Nephron progenitor cell (in vitro differentiated cells): ENCODE measurements at places on chromosomes 5 and 9.

- DNase-seq: no peak
Measured at GRCh38 chr5:164742025-164742424, 1236.6 kb downstream of the MAT2B start.

DNA sequence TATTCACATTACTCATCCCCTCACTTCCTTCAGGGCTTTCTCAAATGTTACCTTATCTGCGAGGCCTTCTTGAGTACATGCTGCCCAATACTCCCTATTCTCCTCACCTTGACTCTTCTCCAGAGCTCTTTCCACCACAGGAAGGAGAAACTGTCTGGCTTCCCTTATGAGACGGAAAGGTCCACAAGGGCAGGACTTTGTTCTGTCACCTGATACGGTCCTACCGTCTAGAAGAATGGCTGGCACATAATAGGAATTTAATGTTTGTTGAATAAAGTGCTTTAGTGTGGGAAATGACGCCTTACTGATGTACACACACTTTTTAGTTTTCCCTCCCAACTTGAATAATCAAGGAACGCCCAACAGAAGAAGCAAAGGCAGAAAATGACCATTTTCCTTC is 52.5 kb downstream of the PFDN1 start:
- DNase-seq: no peak

DNA sequence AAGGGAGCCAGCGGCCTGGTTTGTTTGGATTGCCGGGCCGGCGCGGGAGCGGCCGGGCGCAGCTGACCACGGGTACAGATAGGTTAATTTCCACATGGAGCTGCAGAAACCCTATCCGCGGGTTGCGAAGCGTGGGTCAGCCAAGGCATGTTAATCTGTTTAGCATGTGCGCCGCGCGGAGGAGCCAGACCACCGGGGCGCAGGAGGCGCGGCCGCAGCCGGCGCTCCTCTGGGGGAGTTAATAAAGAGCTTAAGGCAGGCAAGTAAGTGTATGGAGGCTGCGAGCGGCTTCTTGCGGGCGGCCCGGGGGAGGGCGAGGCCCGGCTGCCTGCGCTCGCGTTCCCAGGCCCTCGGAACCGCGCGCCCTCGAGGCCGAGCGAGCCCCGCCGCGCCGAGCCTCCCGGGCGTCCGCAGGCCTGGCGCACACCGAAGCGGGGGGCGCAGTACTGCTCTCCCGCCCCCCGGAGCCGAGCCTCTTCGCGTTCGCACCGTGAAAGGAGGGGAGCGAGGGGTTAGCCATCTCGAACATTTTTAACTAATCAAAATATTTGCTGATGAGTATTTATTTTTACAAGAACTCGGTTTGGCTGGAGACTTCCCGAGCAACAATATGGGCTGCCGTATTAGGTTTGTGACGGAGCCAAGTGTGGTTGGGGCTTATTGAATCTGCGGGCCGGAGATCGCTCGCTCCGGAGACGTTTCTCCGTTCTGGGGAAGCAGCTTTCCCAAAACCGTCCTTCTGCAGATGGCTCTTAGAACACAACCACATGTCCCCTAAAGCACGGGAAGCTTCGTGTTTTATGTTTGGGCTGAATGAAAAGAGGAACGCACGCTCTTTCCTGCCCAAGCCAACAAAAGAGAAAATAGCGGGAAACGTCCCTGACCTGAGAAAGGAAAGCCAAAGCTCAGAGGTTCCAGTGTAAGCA is 28.8 kb downstream of the FOXD1 start:
- peak; percentile 82 for DNase-seq

DNA sequence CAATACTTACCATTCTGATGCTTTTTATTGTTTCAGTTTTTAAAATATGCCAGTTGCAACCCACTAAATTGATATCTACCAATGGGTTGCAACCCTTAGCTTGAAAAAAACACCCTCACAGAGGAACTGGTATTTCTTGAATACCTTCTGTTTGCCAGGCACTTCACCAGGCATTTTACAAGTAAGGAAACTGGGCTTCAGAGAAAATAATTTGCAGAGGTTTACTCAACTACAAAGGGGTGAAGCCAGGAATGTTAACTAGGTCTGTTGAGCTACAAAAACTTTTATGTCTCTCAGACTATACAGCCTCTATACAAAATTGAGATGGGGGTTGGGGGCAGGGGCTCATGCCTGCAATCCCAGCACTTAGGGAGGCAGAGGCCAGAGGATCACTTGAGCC is 65.0 kb downstream of the STX17 start:
- DNase-seq: no peak

- no peak for DNase-seq
Measured at GRCh38 chr9:116094846-116095245, 58.7 kb upstream of the PAPPA start.

GRCh38 chr9:78874061-78874460 is 577.1 kb downstream of the PSAT1 start:
- DNase-seq: no peak
